ENCODE measurements at places on chromosomes 3 and 15.
A peak's percentile ranks its signal among the peaks of the same experiment; 100 is the strongest.

GRCh38 chr3:159813822-159814531 lies 174.7 kb upstream of the IL12A start:
- peak; percentile 45 for DNase-seq

DNA sequence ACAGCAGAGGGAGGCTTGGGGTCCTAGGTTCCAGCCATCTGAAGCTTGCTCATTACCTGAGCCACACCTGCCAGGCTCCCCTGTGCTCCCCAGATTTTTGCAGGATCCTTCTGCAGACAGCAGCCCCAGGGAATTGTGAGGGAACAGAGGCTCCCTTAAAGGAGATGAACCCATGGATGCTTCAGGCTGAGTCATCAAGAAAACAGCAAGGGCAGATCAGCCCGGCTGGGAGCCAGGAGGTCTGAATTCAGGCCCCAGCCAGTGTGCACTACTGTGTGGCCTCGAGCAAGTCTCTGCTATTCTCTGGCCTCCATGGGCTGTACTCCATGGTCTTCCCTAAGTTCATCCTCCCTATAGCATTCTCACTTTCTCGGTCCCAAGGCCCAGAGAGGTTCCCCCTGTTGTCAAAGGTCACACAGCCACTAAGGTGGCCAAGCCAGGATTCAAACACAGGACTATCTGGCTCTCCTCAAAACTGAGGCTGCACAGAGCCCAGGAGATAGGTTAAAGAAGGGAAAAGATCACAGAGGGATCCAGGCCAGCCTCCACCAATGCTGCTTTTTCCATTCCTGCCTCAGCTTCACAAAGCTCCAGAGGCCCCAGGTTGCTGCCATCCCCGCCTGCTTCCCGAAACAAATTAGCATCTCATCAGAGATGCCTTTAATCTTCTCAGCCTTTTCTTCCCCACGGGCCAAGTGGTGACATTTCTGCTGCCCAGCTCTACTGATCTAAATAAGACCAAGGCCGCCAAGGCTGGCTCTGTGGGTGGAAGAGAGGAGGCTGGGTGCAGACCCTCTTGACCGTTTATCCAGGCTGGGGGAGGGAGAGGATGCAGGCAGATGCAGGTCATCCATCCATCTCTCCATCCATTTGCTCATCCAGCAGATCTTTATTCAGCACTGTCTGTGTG lies 21.2 kb upstream of the GRIP2 start:
- DNase-seq, result no peak

DNA sequence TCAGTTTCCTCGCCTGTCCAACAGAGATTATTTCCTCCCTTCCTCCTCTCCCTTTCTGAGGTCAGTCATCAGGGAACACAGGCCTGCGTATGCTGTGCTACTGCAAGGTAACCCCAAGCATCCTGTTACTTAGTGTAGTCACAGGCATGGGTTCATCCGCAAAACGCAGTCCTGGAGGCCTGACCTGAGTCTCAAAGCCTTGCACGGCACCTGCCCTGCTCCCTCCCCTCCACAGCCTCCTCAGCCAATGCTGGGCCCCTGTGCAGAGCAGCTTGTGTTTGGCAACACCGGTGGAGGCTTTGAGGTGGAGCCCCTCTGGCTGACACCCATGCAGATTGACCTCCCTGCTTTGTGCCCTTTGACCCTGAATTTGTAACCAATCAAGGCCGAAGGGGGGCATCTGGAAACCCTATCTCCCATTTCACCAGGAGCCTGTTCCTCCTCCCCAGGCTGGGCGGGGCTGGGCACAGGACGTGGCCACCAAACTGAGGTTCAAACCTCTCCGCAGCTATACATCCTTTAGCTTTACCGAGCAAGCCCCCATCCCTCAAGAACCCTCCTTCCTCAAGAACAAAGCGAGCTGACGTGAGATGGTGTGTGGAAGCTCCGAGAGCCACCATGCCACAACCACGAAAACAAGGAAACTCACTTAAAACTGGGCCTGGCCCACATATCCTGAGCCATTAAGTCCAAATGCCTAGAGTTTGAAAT lies 21.5 kb downstream of the TKT start:
- DNase-seq, result no peak

DNA sequence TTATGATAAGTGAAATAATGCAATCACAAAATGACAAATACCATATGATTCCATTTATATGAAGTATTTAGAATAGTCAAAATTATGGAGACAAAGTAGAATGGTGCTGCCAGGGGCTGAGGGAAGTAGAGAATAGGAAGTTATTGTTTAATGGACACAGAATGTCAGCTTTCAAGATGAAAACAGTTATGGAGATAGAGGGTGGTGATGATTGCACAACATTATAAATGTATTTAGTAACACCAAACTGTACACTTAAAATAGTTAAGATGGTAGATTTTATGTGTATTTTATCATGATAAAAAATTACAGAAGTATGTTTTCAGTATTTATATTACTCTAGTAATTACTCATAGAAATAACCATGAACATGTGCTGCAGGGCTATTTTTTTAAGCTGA lies 100.8 kb upstream of the AZI2 start:
- no peak for DNase-seq

Data from NCI-H2029 treated with DMSO at 0.1 percent for 48 hours (cell line).